ENCODE measurements at places on chromosomes 2 and 18.

DNA sequence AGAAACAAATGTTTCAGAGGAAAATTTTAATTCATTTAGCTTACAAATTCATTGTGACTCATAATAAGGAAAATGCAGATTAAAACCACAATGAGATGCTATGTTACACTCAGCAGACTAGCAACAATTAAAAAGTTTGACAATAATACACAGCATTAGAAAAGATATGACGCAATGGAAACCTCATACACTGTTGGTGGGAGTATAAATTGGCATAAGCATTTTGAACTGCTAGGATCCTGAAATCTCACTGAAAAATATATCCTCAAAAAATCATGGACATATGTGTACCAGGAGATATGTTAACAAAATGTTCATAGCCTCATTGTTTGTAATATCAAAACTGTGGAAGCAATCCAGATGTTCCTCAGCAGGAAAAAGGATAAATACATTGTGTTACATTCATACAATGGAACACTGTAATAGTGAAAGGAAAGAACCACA, 13.7 kb downstream of the CALCRL start:
- no peak for DNase-seq

DNA sequence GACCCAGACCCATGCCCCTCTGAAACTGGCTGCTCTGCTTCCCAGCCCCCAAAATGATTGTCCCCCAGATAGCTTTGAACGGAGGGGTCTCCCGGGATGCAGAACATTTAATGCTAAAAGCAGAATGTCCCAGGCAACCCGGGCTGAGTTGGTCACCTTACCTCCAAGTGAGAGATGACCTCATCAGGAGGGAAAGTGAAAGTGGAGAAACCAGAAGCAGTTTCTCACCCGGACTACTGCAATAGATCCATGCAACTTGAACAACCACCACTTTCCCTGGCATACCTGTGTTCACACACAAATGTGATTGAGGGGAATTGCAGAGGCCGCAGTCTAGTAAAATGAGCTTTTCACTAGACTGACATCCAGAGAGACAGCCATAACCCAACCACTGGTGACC, 75.3 kb upstream of the NPAS2 start:
- peak; percentile 51 for DNase-seq

GRCh38 chr2:201852462-201852861, 46.1 kb downstream of the CDK15 start:
- DNase-seq: no peak

- no peak for DNase-seq
These were observed 474.9 kb upstream of the TMEFF2 start for GRCh38 chr2:192669505-192670091.

DNA sequence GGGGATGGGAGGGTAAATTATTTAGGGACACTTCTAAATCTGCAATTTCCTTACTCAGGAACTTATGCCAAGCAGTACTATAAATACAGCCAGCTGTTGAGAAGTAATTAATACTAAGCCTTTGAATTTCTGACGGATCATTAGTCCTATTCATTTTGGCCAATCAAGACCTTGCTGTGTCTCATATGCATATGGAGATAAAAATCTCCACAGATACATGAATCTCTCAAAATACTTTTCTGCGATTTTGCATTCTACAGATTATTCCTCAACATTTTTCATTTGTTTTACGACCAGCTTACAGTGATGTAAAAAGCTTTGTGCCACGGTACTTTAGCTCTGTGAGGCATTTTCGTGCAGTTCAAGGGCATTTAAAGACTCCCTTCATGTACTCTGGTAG, 16.7 kb downstream of the LANCL1 start:
- no peak for DNase-seq

DNA sequence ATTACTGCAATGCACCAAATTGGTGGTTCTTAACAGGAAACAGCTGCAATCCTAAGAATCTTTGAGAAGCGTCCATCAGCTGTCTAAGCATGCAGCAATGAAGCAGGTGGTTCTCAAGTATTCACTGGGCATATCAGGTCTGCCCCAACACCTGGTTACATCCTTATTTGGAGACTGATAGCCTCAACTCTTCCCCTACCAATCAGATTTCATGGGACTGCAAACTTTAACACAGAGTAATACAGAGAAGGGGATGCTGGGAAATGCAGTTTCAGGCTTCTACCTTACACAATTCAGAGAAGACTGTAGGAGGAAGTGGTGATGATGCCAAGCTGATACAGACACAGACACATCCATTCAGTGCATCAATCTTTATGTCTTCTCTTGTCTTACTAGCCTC, 240.5 kb downstream of the BCL2 start:
- no peak for DNase-seq

- no peak for DNase-seq
These were observed 32.0 kb upstream of the AGAP1 start for GRCh38 chr2:235461763-235462414.

GRCh38 chr2:233546101-233546500, 20.5 kb downstream of the USP40 start:
- no peak for DNase-seq

GRCh38 chr2:26178746-26179436, 6.0 kb downstream of the GAREM2 start:
- DNase-seq: peak; percentile 11

DNA sequence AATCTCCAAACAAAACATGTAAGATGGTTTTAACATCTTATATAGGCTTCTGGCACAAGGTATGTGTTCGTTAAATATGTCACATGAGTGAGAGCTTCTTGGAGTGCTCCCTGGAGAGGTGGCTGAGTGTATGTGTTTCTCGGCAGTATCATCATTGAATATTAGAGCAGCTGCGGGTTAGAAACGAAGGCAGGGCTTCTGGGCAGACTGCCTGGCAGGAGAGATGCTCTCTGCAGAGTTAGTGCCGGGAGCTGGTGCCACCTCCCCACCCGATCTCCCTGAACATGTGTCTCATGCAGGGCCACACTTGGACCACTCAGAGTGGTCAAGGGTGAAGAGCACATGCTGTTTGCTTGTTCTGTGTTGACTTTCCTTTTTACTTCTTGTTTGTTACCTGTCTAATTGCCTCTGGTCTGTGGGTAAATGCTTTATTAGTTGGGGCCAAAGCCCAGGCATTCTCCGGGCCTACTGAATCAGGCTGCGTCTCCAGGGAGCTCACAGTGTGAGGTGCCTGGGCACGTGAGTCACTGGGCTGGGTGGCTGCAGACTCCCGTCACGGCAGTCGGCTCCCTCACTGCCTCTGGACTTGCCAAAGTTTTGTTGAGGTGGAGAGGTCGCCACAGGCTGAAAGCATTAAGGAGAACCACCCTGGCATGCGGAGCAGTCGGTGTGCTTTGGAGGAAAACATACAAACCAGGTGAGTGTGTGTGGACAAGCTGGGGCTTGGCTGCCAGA, 246.6 kb downstream of the FHOD3 start:
- DNase-seq: peak; percentile 87

Measured in foreskin keratinocyte (primary cell).